ENCODE measurements at places on chromosomes 6 and 20.

- peak; percentile 83 for DNase-seq
Measured at GRCh38 chr20:62642051-62642665, at the start of gene SLCO4A1. Gene SLCO4A1 (plus strand): TSS chr20:62642503. CDS start chr20:62656455, 13,952 bp downstream.

DNA sequence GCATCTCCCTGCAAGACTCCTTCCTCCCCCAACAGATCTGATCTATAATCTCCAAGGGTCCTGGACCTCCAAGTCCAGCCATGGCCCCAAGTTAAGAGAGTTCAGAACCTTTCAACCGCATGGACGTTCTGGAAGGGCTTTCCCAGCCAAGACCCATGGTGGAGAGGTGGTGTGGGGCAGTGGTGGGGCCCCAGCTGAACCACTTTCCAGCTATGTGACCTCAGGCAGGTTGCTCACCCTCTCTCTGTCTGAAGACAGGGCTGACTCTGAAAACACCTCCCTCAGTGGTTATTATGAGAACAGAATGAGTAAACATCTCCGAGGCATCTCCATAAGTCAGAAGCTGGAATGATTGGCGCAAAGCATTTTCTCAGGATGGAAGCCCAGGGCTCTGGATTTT is 887 bp downstream of the CLPS start:
- no peak for DNase-seq

DNA sequence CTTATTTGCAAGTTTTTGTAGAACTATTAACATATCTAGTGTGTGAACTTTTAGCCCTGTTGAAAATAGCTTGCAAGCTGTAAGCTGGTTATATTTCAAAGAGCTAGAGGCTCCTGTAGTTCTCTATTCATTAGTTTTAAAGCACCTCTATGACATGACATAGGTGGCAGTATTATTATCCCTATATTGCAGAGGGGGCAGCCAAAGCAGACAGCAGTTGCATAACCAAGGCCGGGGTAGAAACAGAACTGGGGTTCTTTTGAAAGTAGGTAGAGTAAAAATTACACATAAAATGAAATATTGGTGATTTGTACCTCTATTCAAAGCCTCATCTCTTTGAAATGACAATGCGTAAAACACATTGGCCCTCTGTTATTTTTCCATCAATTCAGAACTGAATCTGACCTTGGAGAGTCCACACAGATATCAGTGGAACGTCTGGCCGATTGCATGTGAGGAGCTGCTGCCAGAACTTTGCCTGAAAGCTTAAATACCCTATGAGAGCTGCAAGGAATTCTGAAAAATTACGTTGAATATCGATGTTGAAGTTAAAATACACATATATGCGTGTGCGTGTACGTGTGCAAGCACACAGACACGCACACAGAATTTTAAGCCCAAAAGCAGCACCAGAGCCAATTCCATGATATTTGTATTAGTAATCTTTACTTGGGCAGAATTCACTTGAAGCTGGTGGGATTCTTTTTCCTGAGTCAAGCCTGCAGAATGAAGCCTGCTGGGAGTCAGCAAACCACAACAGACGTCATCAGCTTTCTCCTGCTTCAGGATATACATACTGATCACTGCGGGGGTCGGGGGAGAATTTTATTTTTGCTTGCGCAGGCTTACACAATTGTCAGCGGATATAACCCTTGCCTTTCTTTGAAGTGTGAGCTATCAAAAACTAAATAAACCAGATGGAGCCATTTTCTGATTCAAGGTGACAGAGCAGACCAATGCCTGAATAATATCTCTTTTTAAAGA is 163.2 kb downstream of the PDE7B start:
- no peak for DNase-seq

DNA sequence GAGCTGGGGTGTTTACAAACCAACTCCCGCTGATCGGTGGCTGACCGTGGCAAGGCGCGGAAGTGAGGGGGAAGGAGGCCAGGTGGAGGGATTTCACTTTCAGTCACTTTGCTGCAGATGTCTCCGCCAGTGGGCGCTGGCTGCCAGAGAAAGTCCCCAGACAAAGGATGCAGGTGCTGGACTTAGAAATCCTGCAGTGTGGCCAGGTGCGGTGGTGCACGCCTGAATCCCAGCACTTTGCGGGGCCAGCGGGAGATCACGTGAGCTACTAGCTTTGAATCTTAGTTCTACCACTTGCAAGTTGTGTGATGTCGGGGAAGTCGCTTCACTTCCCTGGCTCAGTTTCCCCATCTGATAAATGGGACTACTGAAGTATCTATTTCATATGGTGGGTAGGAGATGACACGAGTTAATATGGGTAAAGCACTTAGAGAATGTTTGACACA is 180.4 kb downstream of the ZNF217 start:
- DNase-seq: peak; percentile 13

GRCh38 chr6:89413006-89413400 is 930 bp upstream of the RRAGD start:
- no peak for DNase-seq

DNA sequence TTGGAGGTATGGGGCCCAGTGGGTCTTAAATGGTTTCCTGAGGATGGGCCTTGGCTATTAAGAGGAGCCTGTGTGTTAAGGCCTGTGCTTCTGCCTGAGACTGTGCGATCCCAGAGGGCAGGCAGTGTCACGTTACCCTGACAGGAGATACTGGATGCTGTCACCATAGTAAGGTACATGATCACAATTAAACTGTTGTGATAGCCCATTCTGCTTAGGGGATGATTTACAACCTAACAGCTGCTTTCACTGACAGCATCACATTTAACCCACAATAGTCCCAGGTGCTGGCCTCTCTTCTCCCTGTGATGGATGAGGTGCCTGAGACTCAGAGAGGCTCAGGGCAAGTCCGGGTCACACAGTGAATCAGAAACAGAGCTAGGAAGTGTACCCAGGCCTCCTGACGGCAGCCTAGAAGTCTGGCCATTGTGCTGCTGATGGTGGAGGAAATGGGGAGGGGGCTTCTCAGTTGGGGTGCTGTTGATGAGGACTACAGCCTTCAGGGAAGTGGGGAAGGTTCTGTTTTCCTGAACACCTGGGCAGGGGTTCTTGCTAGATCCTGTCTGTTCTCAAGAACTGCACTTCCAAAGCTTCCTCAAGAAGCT is 97.3 kb downstream of the MDGA1 start:
- no peak for DNase-seq

GRCh38 chr6:157267654-157268053 is 55.7 kb downstream of the TMEM242 start:
- no peak for DNase-seq

DNA sequence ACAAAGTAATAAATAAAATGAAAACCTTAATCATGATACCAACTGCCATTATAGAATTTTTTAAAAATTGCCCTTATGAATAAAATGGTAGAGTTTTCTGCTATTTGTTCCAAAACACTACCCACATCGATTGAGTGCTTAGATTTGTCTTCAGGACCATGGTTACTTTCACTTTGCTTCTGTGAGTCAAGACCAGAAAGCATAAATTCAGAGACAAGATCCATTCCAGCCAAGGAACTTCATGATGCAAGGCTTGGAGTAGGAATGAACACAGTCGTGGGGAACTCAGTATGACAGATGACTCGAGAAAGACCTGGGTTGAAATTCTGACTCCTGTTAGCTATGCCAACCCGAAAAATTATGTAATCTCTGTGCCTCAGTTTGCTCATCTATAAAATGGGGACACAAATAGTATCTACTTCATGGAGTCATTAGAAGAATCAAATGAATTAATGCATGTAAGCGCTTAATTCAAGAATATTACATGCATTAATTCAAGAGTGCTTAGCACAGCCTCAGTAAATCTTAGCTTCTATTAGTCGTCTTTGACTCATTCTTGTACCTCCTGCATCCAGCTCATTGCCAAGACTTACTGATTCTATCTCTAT is 72.5 kb upstream of the MYLIP start:
- no peak for DNase-seq

GRCh38 chr20:48656661-48657211 is 171.1 kb downstream of the PREX1 start:
- DNase-seq: no peak

DNA sequence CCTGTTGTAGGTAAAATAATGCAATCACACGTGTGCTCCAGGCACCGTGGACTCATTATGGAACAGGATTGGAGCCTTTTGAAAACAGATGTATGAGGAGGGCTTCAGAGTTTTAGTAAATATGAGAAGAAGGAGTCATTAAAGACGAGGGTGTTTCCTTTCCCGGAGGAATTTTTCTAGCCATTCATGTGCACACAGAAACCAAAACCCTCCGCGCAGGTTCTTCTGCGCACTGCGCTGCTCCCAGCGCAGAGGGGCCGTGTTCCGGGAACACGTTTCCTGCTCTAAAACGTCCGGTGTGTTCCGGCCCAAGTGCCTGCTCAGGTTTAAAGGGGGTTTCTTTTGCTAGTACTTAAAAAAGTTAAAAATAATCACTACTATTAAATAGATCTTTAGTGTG is 11.6 kb downstream of the GPR31 start:
- DNase-seq: no peak

- DNase-seq: no peak
Measured at GRCh38 chr6:30554962-30555815, 1.1 kb downstream of the GNL1 start.
